ENCODE measurements at places on chromosomes 4 and X.

DNA sequence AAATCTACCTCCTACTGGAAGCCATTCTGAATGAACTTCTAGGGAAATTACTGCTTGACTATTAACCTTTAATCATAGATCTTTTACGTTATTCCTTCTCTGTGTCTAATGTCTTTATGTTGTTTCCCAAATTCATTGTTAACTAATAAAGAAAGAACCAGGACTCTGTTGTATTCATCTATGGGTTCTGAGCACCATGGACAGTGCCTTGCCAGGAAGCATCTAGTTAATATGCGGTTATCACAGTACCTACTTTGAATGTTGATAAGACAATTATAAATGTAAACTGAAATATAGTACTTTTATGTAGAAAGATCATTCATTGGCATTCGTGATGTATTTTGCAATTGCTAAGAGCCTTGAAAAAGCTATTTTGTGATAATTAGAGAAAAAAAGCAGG is 23.8 kb downstream of the NWD2 start:
- no peak for DNase-seq

DNA sequence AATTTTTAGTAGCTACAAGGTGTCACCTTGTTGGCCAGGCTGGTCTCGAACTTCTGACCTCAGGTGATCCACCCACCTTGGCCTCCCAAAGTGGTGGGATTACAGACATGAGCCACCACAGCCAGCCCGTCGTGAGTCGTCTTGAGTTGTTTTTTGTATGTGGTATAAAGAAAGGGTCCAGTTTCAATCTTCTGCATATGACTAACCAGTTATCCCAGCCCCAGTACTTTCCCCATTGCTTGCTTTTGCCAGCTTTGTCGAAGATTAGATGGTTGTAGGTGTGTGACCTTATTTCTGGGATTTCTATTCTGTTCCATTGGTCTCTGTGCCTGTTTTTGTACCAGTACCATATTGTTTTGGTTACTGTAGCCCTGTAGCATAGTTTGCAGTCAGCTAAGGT is 105.9 kb downstream of the OR13H1 start:
- DNase-seq, result no peak

GRCh38 chr4:116862592-116862991 is 222.8 kb downstream of the TRAM1L1 start:
- no peak for DNase-seq

- peak; percentile 33 for DNase-seq
Observed at GRCh38 chr4:112279882-112280315, 5.8 kb downstream of the TIFA start.

- no peak for DNase-seq
Observed at GRCh38 chr4:11590132-11590531, 161.4 kb upstream of the HS3ST1 start.

- no peak for DNase-seq
Observed at GRCh38 chr4:117637347-117637746, 396.9 kb upstream of the NDST3 start.

DNA sequence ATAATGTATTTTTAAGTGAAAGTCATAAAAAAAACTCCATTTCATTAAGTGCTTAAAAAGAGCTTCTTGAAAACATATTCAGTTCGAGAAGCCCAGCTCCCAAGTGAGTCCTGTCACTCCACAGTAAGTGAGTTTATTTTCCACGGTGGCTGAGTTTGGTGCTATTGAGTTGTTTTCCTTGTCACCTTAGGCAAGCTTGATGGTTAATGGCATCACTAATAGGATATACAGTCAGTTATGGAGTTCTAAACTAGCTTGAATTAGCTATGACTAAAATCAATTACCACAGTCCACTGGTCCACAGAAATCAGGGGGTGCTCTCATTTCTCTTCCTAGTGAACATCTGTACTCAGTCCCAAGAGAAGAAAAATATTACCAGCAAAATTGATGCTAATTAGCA is 1526.2 kb upstream of the IGFBP7 start:
- no peak for DNase-seq

DNA sequence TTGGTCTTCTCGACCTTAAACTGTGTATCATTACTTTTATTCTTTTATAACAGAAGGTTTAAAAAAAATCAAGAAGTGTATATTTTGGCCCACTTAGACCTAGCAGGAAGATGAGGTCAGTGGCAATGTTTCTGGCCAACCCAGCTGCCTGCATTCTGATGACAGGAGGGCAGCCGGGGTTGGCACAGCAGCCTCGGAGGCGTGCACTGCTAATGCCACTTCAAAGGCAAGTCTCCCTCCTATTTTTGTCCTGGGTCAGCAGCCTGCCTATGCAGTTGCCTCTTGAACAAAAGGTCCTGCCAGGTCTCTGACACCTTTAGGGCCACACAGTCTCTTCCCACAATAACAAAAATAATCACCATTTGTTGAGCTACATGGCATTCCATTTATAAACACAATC is 89.4 kb upstream of the MYOZ2 start:
- peak; percentile 89 for DNase-seq

GRCh38 chr4:147597561-147597960 is 19.6 kb upstream of the TMEM184C start:
- DNase-seq, result no peak

GRCh38 chr4:175787546-175787945 is 24.5 kb downstream of the GPM6A start:
- DNase-seq, result no peak

DNA sequence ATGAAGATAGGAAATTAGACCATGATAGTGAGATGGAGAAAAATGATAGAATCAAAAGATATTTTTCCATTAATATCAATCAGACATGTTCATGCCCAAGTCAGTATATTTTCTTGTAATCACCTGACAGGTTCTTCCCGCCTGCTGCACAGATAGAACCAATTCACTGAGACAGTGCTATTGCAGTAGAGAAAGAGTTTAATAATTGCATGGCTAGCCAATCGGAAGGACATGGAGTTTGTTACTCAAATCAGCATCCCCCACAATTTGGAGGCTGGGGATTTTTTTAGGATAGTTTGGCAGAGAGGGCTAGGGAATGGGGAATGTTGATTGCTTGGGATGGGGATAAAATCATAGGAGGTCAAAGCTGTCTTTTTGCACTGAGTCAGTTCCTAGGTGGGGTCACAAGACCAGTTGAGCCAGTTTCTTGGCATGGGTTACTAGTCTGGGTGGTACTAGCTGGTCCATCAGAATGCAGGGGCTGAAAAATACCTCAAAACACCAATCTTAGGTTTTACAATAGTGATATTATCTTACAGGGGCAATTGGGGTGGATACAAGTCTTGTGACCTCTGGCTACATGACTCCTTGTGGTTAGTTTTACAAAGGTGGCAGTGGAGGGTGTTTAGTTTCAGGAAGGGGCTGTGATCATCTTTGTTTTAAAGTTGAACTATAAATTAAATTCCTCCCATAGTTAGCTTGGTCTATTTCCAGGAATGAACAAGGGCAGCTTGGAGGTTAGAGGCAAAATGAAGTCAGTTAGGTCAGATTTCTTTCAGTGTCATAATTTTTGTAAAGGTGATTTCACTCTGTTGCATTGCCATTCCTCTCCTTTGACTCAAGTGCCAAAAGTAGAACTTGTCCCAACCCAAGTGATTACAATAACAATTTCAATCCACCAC is 100.3 kb upstream of the PDE5A start:
- no peak for DNase-seq

- no peak for DNase-seq
Observed at GRCh38 chrX:13090339-13091110, 46.1 kb upstream of the FAM9C start.

- DNase-seq, result no peak
Observed at GRCh38 chr4:83269256-83269655, 15.3 kb downstream of the COQ2 start.

DNA sequence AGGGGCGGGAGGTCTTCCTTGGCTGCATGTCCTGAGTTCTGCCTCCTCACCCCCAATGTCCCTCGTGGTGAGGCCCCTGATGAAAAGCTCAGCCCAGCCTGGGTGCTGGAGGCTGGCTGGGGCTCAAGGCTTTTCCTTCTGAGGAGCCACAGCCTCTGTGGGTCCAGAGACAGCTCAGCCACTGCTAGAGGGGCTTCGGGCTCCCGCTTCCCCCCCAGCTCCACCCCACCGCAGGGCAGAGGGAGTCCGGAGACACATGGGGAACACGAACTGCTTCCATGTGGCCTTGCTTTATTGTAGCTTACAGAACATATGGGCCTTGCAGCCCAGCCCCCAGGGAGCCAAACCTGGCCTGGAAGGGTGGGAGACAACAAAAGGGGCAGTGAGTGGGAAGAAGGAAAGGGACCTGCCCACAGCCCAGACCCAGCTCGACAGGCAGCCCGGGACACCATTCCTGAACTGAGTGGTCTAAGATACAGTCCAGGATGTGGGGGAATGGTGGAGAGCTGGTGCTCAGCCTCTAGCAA is 89.9 kb upstream of the NKX1-1 start:
- DNase-seq, result no peak

GRCh38 chrX:15356444-15356843 is 21.1 kb upstream of the PIGA start:
- no peak for DNase-seq

DNA sequence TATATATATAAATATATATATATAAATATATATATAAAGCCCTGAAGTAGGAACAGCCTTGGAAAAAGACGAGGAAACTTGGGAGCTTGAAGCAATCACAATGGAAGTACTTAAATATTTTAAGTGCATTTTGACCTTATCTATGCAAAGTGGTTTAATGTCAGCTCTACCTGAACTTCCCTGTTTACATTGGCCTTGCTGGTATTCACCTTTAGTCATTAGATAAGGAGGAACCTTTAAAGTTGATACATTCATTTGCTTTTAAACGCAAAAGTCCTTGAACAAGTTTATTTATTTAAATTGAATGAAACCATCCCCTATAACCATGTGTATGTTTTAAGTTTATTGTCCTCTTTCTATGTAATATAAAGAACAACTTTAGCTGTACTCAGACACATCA is 166.7 kb upstream of the ANKRD50 start:
- no peak for DNase-seq

GRCh38 chrX:31258166-31258565 is 186.3 kb upstream of the FTHL17 start:
- no peak for DNase-seq

DNA sequence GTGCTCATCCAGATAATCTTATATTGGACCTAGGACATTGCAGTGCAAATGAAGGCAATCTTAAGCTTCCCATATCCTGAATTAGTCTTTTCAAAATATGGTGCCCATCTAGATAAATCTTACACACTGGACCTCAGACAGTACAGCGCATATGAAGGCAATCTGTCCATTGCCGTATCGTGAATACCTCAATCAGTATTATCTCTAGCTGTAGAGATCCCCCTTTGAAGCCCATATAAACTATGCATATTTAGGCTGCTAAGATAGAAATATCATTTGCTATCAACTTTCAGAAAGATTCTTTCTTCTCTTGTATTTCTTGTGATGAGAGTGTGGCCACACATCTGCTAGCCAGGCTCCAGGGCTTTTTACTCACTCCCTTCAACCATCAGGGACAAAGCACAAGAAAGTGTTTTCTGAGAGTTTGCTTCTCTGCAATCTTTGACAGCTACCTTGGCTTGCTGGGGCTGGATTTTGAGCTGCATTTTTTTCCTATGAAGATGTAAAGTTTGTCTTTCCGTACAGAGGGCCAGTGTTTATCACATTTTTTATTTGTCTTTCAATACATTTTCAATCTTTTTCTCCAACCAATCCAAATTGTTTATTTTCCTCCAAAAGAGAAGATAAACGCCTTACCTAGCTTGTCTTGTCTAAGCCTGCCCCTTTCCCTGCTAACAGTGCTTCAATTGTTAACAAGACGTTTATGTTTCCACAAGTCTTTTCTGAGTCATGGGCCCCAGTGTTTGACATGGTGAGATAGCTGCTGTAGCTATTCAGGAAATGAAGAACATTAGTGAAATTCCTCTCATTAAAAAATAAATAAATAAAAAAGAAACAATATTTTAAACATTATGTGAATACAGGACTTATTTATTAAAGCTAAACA is 57.6 kb upstream of the FAT1 start:
- DNase-seq, result no peak

DNA sequence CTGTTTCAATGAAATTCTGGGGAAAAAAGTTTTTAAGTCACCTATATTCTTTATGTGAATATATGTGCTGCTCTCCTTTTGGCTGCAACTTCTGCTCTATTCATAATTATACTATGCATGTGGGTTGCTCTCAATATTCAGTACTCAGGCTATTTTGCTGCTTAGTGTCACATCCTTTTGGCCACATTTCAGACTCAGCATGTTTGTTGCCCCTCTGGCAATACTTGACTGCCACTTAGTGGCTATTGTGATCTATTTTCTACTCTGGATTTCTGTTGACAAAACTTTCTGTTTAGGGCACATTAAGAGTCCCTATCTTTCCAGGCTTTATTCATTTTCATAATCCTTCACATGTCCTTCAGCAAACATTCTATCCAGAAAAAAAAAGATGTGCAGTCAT is 15.8 kb upstream of the CT45A1 start:
- no peak for DNase-seq

- no peak for DNase-seq
Observed at GRCh38 chr4:17347445-17347844, 164.4 kb downstream of the QDPR start.

DNA sequence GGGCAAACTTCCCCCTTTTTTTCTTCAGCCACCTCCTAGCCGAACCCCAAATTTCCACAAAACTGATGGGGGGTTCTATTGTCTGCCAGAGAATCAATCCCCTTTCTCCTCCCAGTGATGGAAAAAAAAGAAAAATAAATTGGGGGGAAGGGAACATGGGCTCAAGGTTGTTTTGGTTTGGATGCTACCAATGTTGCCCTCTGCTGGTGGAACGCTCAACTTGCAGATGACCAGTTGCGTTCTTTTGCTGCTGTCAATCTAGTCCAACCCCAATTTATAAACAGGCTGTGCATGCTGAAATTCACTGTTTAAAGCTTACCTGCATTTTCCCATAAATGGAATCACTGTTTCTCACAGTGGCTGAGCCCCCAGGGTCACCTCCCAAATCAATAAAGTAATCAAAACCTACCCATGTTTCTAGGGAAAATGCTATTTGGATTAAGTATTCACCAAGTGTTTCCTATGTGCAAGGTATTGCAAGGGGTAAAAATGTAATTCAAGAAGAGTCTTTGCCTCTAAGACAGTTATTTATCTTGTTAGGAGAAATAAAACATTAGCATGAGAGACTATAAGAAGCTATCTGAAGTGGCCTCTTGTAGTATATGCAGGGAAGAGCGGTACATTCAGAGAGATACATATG is 116.7 kb upstream of the TMEM164 start:
- DNase-seq, result no peak

GRCh38 chr4:137861682-137862081 is 329.4 kb upstream of the PCDH18 start:
- DNase-seq, result no peak

- no peak for DNase-seq
Observed at GRCh38 chr4:124188595-124188994, 523.9 kb downstream of the ANKRD50 start.

DNA sequence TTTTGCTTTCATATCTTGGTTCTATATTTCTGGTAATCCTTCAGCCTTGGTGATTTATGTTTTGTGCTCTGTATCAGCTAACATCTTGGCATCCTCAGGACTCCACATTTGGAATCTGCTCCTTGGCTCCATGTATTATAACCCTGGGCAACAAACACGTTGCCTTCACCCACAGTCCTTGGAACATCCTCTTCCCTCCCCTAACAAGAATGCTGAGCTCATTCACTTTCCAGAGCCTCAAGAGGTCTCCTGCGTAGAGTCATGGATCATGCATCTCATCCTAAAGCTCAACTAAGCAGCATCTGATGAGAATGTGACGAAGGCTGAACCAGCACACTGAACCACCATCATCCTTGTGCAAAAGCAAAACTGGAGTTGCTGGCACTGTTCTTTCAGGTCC is 60.5 kb upstream of the C1GALT1C1 start:
- DNase-seq, result no peak
